ENCODE measurements at places on chromosomes 2 and 18. TPM values are rescaled to one million over a fixed set of nuclear protein-coding genes. Genes with fewer than 3 reads are reported as not detected.

GRCh38 chr2:222208010-222208690 lies 90.6 kb downstream of the PAX3 start:
- H3K27me3 ChIP-seq, result peaks cover 10% of the 10 kb centered on the region
- H3K27ac ChIP-seq, result no peak overlapping the region
- H3K36me3 ChIP-seq, result no peaks in the 10 kb centered on the region

KLHL14 gene
- 0.19 TPM for total RNA-seq

DNA sequence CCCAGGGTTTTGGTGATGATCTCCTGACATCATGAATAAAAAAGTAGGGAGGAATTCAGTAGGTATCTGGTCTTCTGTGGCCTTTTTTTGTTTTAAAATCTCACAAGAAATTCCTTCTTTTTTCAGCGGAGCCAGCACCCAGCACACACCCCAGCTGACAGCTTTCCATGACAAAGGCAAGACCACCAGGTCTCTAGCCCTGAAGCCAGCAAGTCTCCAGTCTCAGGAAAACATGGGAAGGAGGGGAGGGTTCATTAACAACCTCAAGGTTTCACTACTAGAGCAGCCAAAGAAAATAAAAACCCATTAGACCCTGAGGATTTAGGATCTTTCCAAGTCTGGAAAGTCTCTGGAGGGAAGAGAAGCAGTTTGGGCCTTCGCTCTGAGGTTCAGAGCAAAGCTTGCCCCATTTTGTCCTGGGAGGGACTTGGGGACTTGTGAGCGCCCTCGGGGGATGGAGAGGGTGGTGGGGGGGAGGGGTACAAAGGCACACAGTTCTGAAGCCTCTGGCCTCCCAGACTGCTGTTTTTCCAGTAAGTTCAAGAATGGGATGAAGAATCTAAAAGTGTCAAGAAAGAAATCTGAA lies 9.0 kb downstream of the FOXI3 start:
- no peak for DNase-seq
- H3K4me1 ChIP-seq, result no peaks in the 10 kb centered on the region
- no peaks in the 10 kb centered on the region for H3K36me3 ChIP-seq

DNA sequence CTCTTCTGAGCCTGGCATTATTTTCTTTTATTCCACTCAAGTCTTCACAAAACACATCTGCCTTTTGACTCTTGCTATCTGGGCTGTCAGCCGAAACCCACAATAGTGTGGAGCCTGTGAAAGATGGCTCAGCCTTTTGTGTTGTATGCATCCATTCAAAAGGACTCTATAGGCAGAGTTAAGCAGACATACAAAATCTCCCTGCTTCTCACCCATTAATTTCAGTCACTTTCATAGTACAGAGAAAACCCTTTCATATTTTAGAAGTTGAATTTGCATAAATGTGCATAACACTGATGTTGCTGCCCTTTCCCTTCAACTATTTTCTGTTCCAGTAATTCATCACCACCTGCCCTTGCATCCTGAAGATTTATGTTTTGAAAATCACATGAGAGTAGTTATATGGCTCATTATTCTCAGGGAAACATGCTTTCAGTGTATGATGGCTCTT lies 154.6 kb downstream of the EVA1A start:
- H3K4me3 ChIP-seq, result no peak overlapping the region
- DNase-seq, result no peak
- H3K27ac ChIP-seq, result peak overlapping the region; percentile 45
- H3K36me3 ChIP-seq, result peaks cover 15% of the 10 kb centered on the region
- no peaks in the 10 kb centered on the region for H3K27me3 ChIP-seq

GRCh38 chr2:24837996-24838513 lies 44.8 kb downstream of the CENPO start:
- no peak overlapping the region for H3K4me3 ChIP-seq
- H3K27me3 ChIP-seq, result no peaks in the 10 kb centered on the region
- H3K4me1 ChIP-seq, result no peaks in the 10 kb centered on the region
- no peak for DNase-seq
- peaks cover 9% of the 10 kb centered on the region for H3K36me3 ChIP-seq

DNA sequence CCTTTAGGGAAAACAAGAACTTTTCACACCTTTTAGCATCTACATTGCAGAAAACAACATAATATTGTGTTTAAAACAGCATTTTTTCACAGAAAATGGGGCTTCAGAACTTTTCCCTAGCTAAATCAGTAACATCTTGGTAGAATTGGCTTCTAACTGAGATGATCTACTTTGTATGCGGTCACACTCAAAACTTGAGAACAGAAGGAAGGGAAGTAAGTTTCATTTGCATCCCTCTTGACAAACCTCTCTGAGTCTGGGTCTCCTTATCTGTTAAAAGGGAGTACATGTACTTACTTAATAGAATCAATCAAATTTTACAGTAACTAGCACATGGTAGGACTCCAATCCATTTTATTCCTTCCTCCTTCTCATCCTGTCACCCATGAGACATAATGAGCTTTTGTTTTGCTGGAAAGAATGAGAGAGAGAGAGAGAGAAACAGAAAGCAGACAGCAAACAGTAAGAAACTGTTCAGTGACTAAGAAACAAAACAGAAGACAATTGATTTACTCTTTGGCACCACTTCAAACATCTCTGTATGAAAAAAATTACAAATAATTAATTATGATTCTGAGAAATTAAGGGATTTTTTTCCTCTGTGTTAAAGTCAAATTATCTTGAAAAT lies 387.3 kb downstream of the SATB2 start:
- H3K4me1 ChIP-seq, result no peaks in the 10 kb centered on the region
- DNase-seq, result no peak
- H3K36me3 ChIP-seq, result no peaks in the 10 kb centered on the region
- no peak overlapping the region for H3K4me3 ChIP-seq
- H3K27ac ChIP-seq, result no peak overlapping the region
- no peaks in the 10 kb centered on the region for H3K27me3 ChIP-seq

DNA sequence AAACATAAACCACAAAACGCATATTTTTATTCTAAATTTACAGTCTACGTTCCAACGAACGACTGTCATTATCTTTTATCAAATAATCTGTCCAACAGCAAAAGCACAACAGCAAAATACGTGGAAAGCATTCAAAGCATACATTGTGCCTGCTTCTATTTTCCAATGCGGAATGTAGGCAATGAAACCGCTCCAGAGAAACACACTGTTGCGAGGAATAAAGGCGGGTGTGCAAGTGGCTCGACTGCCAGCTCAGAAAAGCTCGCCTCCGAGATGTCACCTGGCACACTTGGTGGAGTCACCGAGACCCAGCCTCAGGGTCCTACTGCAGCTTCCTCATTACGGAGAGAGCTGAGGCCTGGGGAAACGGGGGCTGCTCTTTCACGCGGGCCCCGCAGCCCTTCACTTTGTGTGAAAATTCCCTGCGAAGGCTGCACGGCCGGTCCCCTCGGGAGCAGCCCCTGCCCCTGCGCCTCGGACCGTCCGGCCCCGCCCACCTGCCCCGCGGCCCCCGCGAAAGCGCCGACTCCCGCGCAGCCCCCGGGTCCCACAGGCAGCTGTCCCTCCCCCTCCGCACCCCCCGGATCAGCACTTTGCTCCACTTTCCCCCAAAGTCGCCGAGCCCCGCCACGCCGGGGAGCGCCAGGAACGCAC lies 752 bp downstream of the MGAT4A start:
- H3K4me1 ChIP-seq, result peaks cover 66% of the 10 kb centered on the region
- H3K27ac ChIP-seq, result peak overlapping the region; percentile 89
- peaks cover 13% of the 10 kb centered on the region for H3K36me3 ChIP-seq
- peak overlapping the region; percentile 88 for H3K4me3 ChIP-seq
- H3K27me3 ChIP-seq, result no peaks in the 10 kb centered on the region

DNA sequence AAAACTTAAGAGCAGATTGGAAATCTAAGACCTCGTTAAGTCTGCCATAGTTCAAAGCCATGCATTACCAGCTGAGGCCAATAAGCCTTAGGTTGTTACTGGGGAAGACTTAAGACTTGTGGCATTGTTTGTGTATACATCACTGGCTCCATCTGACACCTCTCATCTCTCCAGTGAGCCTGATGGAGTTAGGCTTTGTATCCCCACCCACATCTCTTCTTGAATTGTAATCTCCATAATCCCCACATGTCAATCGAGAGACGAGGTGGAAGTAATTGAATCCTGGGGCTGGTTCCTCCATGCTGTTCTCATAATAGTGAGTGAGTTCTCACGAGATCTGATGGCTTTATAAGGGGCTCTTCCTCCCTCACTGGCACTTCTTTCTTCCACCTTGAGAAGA lies 404.6 kb downstream of the ARHGAP15 start:
- H3K36me3 ChIP-seq, result peaks cover 62% of the 10 kb centered on the region
- no peaks in the 10 kb centered on the region for H3K27me3 ChIP-seq
- no peak overlapping the region for H3K4me3 ChIP-seq
- DNase-seq, result no peak
- no peak overlapping the region for H3K27ac ChIP-seq
- H3K4me1 ChIP-seq, result peaks cover 9% of the 10 kb centered on the region

DNA sequence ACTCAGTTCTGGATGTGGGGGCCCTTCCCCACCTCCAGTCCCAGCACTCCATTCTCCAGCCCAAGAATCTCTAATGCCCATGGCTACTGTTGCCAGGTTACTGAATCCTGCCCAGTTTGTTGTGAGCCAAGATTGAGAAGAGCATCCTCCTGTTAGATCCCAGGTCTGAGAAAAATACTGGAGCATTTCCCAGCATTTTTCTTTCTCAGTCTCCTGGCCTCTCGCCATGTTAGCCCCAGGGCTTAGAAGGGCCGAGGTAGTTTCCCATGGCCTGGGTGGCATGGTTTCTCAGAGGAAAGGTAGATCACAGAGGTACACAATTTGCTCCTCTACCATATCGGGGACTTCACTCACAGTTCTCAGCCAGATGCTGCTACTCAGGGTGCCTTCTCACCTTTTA lies 135.7 kb downstream of the OTX1 start:
- peaks cover 41% of the 10 kb centered on the region for H3K36me3 ChIP-seq
- H3K4me3 ChIP-seq, result no peak overlapping the region
- DNase-seq, result no peak
- H3K27ac ChIP-seq, result no peak overlapping the region
- H3K27me3 ChIP-seq, result no peaks in the 10 kb centered on the region

- H3K27ac ChIP-seq, result no peak overlapping the region
- H3K4me1 ChIP-seq, result peaks cover 6% of the 10 kb centered on the region
- no peaks in the 10 kb centered on the region for H3K27me3 ChIP-seq
- peak; percentile 13 for DNase-seq
- no peaks in the 10 kb centered on the region for H3K36me3 ChIP-seq
Observed at GRCh38 chr2:215828528-215829184, 184.7 kb downstream of the MREG start.

- H3K36me3 ChIP-seq, result no peaks in the 10 kb centered on the region
- DNase-seq, result no peak
- H3K4me1 ChIP-seq, result peaks cover 20% of the 10 kb centered on the region
- no peak overlapping the region for H3K27ac ChIP-seq
Observed at GRCh38 chr2:233338046-233338445, 16.2 kb upstream of the DGKD start.

- H3K4me1 ChIP-seq, result no peaks in the 10 kb centered on the region
- no peak overlapping the region for H3K27ac ChIP-seq
- no peak for DNase-seq
- no peaks in the 10 kb centered on the region for H3K27me3 ChIP-seq
Observed at GRCh38 chr2:8558096-8558495, 123.8 kb upstream of the ID2 start.

DNA sequence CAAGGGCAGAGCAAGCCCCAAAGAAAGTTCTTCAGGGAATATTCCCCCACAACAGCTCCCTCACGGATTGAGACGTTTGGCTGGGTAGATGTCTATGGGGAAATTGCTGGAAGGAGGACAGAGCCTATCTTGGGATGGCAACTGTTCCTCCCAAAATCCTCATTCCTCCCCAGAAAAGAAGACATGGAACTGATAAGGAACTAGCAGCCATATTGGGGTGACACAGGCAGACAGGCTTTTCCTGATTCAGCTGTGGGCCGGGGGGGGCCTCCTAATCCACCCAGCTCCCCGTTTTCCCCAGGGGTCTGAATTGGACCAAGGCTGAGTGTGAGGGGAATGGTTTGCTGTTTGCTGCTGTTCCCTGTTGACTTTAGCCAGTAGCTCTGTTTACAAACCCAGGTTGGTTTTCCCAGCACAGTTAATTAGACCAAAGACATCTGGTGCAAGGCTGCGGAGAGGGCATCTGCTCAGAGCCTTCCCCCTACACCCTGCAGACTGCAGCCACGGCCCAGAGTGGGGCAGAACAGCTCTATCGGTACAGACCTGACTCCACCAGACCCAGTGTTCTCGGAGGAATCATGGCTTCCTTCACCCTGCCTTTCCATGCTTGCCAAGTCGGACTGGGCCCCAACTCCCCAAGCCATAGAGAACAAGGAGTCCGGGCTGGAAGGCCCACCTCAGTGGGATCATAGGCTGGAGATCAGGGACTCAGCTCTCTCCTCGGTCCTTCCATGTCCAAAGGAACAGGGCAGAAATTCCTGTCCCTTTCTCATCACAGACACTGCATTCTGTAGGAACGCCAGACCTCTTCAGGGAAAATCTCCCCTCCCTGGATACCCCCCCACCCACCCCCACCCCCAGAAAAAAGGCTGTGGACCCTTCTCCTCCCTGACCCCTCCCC lies 1.7 kb upstream of the PKDCC start:
- H3K4me1 ChIP-seq, result peaks cover 2% of the 10 kb centered on the region
- no peak overlapping the region for H3K4me3 ChIP-seq
- no peaks in the 10 kb centered on the region for H3K36me3 ChIP-seq
- no peak for DNase-seq
- peaks cover 83% of the 10 kb centered on the region for H3K27me3 ChIP-seq
- no peak overlapping the region for H3K27ac ChIP-seq

TTN gene
- total RNA-seq, result 2.2 TPM

TUBA3D gene
- not detected for total RNA-seq

All from activated naive CD8-positive, alpha-beta T cell treated with anti-CD3 and anti-CD28 coated beads for 36 hours (primary cell).